ENCODE measurements at places on chromosomes 6 and 20. TPM values are rescaled to one million over a fixed set of nuclear protein-coding genes. Genes with fewer than 3 reads are reported as not detected.

Gene HLA-DMA
- total RNA-seq, result 6.2 TPM

Gene XPO5
- 21.4 TPM for total RNA-seq

Gene MYCT1
- 22.2 TPM for total RNA-seq

Gene HLA-G
- not detected for total RNA-seq

Gene PLAGL1
- total RNA-seq, result 16.9 TPM

Gene EPB41L1
- 11.1 TPM for total RNA-seq

Gene SIRPB2
- total RNA-seq, result not detected

Measured in regular cardiac myocyte (primary cell).